Activated T-cell treated with anti-CD3 and anti-CD28 coated beads, Interleukin-2, amount 50 U/mL, for 1 hour (primary cell): ENCODE measurements at places on chromosomes 16 and 17.

DNA sequence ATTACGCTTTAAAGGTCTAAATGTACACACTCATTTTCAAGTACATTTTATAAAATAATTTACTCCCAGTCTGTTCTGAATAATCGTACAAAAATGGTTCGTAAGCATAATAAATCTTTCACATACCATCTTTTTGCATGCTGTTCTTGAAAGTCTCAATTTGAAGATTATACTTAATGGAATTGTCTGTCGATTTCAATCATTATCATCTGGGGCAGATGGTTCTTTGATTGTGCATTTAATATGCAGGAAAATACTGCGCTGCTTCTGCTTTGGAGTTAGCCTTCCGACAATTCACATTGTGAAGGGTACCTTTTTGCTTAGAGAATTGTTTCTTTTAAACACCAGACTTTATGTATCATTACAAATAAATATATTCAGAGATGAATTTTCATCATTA, 262.8 kb downstream of the ABCC12 start:
- no peak for DNase-seq

DNA sequence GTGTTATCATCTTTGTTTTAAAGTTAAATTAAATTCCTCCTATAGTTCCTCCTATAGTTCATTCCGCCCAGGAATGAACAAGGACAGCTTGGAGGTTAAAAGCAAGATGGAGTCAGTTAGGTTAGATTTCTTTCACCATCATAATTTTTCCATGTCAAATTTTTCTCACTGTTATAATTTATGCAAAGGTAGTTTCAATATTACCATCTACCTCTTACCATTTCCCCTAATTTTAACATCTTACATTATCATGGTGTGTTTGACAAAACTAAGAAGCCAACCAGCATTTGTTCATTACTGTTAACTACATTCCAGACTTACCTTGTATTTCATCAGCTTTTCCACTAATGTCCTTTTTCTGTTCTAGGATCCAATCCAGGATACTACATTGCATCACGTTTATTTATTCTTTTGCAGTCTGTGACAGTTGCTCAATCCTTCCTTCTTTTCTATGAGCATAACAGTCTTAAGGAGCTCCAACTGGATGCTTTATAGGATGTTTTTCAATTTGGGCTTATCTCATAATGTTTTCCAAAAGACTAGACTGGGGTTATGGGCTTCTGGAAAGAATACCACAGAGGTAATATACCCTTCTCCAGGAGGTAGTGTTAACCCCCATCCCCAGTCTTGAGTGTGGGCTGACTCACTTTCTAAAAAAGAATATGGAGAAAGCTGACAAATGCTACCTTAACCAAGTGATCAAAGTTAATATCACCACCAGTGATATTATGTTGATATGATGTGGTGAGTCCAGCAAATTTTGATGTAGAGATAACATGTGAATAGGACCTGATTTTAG, 158.5 kb downstream of the PPM1E start:
- DNase-seq: no peak

DNA sequence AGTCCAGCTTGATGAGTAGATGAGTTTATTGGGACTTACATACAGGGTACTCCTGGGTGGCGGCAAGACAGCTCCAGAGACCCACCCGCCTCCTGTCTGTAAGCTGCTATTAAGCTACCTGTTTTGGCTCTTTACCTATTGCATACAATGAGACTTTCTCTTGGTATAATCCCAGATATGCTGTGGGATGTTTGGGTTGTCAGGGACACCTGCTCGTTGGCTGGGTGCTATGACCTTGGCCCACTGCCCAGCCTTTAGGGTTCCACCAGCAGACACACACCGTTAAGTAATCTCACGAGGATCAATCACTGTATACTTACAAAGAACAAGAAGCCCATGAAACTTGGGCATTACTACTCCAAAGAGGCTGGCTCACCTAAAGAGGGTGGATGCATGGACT, 116.4 kb downstream of the NPIPB5 start:
- no peak for DNase-seq

DNA sequence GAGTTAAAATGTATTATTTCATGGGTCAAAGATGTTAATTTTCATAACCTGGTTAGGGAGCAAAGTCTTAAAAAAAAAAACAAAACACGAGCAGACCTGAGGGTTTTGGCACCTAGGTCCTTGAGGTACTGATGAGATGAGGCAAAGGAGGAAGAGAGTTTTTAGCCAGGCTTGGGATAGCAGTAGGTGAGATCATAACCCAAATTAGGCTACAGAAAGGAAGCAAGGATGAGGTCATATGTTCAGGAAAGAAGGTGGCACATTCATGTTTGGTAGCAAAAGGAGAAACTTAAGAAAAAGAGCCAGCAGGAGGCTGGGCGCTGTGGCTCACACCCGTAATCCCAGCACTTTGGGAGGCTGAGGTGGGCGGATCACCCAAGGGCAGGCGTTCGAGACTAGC, 2.8 kb downstream of the ATXN1L start:
- DNase-seq: no peak

DNA sequence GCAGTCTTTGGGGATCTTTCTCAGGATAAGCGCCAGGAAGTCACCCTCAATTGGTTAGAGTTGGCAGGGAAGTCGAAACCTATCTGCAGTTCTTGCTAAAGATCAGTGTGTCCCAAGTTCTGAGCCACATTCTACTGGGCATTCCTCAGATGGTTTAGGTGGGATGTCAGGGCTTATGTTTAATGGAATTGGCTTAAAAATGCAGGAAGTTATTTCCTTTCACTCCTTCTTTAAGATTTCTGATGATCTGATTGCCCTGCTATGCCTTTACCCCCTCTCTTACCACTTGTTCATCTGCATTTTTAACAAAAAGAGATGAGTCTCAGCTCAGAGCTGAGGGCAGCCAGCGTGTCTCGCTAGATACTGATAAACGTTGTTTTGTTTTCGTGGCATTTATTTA, 30.8 kb downstream of the FOXL1 start:
- DNase-seq: no peak

DNA sequence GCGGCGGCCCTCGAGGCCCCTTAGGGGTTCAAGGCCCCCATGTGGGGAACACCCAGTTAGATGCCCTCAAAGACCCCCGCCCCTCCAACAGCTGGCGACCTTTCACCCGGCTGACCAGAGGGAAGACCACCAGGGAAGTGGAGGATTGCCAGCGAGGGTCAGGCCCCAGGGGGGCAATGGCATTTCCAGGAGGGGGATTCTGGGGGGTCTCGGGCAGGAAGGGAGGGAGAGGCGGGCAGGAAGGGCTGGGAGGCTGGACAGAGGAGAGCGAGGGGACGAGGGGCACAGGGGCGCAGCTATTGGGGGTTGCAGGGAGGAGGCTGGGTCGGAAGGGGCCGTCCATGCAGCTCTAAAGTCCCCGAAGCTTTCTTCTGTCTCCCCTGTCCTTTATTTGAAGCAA, 139.5 kb downstream of the C16orf95 start:
- DNase-seq: no peak

GRCh38 chr16:49307176-49307575, 25.5 kb upstream of the CBLN1 start:
- no peak for DNase-seq

GRCh38 chr16:11224096-11224893, 31.7 kb downstream of the SOCS1 start:
- peak; percentile 64 for DNase-seq

DNA sequence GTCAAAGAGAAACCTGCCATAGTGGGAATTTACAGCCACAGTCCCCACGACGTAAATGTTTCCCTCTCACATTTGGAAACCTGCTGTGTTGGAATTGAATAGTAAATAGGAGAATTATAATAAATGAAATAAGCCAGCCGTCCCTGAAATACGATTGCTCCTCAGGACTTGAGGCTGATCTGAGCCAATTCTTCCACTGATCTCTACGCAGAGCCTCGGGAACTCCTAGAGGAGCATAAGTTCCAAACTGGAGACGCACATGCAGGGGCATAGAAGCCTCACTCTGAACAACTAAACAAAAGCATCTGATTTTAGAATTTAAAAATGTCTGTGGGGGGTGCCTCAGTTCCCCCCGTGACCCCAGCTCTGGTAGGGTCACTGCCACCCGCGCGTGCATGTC, 10.2 kb upstream of the TEX19 start:
- no peak for DNase-seq

DNA sequence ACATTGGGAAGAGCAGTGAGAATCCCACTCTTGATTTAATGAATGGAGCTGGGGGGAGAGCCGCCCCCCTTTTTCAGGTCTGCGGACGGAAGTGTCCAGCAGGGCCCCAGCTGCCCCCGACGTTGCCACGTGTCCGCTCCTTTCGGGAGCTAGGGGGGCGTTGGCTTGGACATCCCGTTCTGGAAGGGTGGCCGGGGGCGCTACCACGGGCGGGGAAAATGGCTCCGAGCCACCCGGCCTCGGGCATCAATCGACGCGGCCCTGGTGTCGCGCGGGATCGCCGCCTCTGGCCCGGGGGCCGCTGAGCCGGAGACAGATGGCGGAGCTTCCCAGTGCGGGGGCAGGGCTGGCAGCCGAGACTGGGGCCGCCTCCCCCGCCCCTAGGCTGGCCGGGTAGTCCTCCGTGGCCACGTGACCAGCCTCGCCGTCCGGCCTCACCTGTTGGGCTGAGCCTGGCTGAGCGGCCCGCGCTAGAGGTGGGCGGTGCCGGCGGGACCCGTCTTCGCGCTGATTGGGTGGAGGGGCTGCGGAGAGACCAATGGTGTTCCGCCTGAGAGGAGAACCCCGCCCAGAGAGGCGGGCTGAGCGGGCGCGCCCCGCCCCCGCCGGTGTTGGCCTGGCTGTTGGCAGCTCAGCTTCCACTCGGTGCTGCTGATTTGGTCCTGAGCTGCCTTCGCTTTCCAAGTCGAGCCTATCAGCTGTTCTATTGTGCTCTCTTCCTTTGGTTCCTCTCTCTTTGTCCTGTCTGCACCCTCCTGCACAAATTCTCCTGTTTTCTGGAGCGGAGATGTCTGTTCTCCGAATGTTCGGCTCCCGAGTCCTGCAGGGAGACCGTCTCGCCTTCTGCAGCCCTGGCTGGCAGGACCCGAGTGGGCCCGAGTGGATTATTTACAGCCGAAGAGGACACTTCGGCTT, 8.3 kb downstream of the HS3ST3B1 start:
- DNase-seq: peak; percentile 96

DNA sequence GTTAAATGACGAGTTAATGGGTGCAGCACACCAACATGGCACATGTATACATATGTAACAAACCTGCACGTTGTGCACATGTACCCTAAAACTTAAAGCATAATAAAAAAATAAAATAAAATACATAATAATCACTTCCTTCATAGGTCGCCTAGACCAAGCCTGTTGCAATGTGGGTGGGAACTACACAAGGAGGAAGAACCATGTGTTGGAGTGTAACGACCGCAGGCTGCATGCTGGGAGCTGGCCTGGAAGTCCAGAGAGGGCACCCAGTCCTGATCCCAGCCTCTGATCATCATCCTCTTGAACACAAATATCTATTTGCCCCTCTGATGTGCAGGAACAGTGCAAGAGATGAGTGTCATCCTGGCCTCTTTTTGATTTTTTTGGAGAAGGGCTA, 224.7 kb upstream of the ASIC2 start:
- no peak for DNase-seq

DNA sequence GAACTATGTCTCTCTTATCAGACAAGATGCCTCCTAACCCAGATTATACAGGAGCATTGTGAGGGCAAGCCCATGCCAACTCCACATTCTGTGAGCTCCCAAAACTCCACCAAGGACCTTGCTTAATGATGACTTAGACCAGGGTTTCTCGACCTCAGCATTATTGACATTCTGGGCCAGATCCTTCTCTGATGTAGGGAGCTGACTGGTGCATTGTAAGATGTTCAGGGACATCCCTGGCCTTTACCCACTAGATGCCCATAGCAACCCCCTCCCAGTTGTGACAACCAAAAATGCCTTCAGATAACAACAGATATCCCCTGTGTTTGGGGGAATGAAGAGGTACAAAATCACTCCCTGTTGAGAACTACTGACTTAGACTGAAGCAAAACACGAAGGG, 43.6 kb downstream of the HOXB1 start:
- no peak for DNase-seq

- no peak for DNase-seq
Measured at GRCh38 chr16:83966153-83966696, 1.8 kb upstream of the NECAB2 start.

GRCh38 chr17:1558401-1558800, 4.2 kb downstream of the PITPNA start:
- DNase-seq: no peak

- no peak for DNase-seq
Measured at GRCh38 chr16:49789616-49790015, 66.3 kb downstream of the ZNF423 start.

- peak; percentile 53 for DNase-seq
Measured at GRCh38 chr17:76585649-76586593, at the start of gene ST6GALNAC2. ST6GALNAC2 (minus strand) TSS chr17:76585860; CDS start chr17:76585808, 52 bp downstream.

DNA sequence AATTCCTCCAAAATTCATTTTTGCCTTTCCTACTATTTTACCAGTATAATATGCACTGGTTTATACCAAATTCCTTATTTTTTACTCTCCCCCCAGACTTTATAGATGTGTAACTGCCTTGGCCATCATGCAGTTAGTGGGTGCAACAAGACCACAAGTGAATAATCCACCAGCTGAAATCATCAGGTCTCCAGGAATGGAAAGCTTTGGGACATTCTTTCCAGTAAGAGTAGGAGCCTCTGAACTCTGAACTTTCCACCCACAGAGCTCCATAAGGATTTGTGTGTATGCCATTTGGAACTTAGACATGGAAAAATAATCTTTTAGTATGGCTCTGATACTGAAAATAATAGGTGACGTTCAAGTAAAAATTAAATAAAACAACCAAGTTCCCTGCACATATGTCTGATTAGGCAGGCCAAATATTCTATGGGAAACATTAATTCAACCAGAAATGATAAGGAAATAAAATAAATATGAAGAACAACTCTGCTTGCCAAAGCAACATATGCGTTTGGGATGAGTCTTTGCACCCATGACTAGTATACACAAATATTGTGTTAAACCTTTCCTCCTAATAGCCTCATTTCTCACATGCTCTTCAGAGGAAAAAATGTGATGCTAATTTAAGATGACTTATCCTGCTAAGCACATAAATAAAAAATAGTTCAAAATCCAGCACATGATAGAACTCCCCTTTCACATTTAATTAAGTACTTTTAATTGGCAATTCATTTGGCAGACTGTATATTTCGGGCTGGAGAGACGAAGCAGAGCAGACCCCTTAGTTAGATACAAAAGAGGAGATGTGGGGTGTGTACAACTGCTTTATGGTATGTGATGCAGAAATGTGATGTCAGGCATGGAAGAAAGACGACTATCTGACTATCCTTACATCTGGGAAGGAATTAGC, 11.6 kb upstream of the LYRM9 start:
- no peak for DNase-seq

GRCh38 chr16:64182985-64183384, 938.9 kb downstream of the CDH11 start:
- no peak for DNase-seq

- no peak for DNase-seq
Measured at GRCh38 chr17:73976676-73977521, 226.6 kb upstream of the RPL38 start.

- no peak for DNase-seq
Measured at GRCh38 chr16:58345574-58346354, 46.5 kb upstream of the GINS3 start.

DNA sequence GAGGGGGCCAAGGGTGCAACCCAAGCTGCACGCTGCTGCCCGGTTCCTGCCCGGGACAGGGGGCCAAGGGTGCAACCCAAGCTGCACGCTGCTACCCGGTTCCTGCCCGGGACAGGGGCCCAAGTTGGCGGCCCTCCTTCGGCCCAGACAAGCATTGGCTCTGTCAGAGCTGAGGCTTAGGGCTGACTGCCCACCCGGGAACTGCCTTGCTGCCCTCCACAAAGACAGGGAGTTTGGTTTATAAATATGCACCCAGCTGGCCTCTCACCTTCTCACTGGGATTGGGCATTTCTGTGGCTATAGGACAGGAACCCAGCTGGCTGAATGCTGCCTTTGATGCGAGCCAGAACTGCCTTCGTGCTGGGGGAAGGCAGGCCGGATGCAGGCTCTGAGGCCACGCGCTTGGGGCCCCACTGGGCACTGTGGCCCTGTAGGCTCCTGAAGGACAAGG, 105.7 kb downstream of the IRX5 start:
- DNase-seq: no peak
